ENCODE measurements at places on chromosomes 4 and X.

DNA sequence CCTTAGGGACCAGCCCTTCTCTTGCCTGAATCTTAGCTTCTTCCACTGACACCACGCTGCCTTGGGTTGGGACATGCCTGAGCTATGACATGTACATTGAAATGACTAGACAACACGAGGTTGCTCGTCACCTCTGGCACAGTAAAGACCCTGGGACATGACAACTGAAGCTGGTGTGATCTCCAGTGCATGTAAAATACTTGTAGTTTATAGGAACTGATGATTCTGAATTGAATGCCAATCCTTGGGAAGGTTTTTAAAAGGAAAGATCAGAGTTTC is 100.7 kb upstream of the PGRMC2 start:
- DNase-seq: no peak

- DNase-seq: no peak
These were observed 65.8 kb downstream of the SLC9A7 start for GRCh38 chrX:46693149-46693548.

GRCh38 chr4:125315576-125316400 is 1.0 kb downstream of the FAT4 start:
- no peak for DNase-seq

DNA sequence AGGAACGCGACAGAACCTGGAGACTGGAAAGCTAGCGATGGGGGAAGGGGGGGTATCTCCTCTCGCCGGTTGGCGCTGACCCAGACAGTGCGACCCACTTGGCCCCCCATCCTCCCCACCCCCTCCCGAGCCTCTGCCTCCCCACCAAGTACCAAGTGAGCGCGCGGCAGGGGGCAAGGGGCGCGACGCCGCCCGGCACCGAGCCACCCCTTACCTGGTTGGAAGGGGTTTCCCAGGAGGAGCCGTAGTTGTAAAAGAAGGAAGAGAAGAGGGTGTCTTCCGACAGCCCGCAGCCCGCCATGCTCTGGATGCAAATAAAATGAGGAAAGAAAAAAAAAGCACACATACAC is 112.2 kb downstream of the DHX15 start:
- DNase-seq: no peak

- no peak for DNase-seq
These were observed 40.4 kb upstream of the CYP4V2 start for GRCh38 chr4:186150926-186151325.

DNA sequence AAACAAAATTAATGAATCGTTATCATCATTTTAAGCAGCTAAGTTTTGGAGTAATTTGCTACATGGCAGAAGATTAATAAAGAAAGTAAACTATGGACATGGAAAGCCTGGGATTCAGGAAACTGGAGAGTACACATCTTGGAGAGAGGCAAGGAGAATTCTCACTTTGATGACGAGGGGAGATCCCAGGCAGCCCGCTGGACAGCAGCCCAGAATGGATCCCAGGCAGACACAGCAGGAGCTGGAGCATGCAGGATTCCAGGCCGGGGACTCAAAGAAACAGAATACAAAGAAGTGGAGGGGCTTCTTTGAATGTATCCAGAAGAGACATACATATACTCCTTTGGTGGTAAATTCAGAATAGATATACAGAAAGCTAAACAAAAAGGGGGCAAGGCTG is 118.0 kb upstream of the ATP6AP2 start:
- no peak for DNase-seq
